Anterior cingulate cortex (tissue), 58 donors: ENCODE measurements at places on chromosomes 7 and 10.

DNA sequence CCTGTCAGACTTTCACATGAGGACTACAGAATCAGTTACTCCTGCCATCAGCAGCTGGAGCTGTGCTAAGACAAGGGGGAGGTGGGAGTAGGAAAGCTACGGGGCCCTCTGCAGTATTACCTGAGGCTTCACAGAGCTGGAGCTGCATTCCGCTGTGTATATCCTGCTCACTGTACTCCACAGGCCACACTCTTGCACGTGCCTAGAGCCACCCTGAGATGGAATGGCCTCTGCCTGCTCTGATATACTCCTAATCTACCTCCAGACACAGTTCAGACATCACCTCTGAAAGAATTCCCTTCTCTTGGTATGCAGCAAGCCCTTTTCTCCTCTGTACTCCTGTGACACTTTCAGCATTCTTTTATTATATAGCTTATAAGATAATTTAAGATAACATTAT, 34.8 kb downstream of the TRDMT1 start:
- DNase-seq: no peak

DNA sequence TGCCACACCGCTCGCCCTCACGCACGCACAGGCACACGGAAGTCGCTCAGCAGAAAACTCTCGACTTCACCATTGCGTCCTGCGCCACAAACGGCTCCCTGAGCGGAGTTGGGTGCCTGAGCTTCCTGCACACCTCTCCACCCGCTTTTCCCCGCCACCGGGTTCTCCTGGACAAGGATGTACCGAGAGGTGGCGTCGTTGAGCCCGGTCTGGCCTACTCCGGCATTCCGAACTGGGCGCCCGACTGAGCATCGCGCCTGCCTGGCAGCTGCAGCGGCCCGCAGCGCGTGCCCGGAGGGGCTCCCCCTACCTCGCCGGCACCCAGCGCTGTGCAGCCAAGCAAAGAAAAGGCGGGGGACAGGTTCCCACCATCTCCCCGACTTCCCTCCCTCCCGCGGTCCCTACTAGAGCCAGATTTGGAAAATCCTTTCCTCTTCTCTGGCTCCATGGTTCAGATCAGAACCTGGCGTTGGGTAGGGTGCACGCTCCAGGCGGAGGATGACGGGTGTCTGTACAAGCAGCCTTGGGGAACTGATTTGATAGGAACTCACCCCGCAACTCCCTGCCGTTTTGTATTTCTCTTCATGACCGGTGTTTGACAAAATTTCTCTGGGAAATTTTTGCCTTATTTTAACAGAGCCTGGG, 1.7 kb downstream of the SORCS3 start:
- peak; percentile 73 for DNase-seq

DNA sequence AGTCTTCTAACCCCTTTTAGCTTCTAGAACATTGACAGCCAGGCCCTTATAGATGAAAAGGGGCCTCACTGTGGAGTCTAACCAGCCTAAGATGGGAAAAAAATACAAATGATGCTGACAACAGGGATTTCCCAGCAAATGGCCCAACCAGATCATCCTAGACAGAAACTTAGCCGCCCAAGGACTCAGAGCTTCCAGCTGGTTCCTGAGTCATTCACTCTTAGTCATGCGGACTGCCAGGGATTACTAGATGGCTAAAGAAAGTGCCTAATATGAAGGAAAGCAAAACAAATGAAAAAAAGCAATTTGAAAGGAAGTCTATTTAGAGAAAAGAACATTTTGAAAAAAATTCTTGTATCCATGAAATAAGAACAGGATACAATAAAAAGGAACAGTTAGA, 23.7 kb downstream of the TSPAN14 start:
- no peak for DNase-seq

DNA sequence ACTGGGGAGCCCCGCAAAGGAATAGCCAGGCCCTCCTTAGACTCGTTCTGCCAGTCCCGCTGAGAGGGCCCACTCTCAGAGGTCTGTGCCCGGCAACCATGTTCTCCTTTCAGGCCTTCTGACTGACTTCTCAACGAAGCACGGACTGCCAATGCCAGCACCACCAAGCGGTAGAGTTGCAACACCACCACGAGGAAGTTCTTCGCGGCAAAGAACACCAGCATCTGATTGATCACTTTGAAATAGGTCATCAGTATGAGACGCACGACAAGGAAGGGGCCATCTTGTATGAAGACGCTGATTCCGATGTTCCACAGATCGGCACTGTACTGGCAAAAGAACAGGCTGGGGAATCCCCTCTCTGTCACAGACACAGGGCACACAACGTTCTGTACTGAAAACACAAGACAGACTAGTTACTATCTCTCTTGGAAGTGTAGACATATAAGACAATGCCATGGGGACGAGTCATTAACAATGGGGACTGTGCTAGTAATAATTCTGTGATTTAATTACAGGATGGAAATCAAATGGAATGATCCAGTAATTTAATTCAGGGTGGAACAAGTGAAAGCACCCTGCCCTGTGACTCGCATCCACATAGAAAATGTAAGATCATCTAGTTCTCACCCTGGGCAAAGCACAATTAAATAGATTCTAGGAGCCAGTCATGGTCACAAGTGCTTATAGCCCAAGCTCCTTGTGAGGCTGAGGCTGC, 42.7 kb downstream of the TMEM26 start:
- no peak for DNase-seq

- DNase-seq: no peak
These were observed 286.7 kb downstream of the FZD1 start for GRCh38 chr7:91550931-91551330.

- DNase-seq: no peak
These were observed 537.3 kb downstream of the TNS3 start for GRCh38 chr7:47044625-47045024.

DNA sequence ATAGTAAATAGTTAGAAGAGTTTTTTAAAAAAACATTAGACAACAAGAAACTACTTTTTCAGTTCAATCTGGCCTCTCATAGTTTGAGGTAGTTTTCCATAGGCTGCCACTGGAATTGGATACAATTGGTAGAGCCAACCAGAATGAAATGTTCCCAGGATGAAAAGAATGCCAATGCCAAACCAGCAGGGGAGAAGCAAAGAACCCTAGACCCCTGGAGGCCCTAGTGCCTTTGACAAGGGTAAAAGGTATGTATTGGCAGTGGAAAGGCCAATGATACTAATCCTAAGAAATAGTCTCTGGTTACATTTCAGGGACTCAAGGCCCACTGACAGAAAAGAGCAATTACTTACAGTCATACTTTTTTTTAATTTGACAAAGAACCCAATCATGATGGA, 77.4 kb upstream of the SEM1 start:
- DNase-seq: no peak

GRCh38 chr7:138008588-138009349, 6.9 kb upstream of the CREB3L2 start:
- DNase-seq: peak; percentile 12
